Effector memory CD8-positive, alpha-beta T cell (primary cell): ENCODE measurements at places on chromosomes 16 and 17.

DNA sequence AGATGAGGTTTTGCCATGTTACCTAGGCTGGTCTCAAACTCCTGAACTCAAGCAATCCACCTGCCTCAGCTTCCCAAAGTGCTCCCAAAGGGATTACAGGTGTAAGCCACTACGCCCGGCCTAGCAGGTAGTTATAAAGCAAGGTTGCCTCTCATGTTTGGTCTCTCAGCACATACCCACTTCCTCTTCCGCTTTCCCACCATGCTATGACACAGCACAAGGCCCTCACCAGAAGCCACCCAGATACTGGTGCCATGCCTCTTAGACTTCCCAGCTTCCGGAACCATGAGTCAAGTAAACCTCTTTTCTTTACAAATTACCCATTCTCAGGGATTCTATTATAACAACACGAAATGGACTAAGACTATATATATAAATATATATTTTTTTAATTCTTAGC is 143.6 kb downstream of the COPRS start:
- no peak for DNase-seq

- no peak for DNase-seq
Measured at GRCh38 chr17:38654411-38655398, 20.1 kb downstream of the EPOP start.

GRCh38 chr16:87295661-87296531 is 21.3 kb downstream of the C16orf95 start:
- no peak for DNase-seq

- no peak for DNase-seq
Measured at GRCh38 chr16:26317885-26318284, 626.1 kb downstream of the HS3ST4 start.

GRCh38 chr16:4828567-4829321 is 18.3 kb downstream of the GLYR1 start:
- DNase-seq = no peak

DNA sequence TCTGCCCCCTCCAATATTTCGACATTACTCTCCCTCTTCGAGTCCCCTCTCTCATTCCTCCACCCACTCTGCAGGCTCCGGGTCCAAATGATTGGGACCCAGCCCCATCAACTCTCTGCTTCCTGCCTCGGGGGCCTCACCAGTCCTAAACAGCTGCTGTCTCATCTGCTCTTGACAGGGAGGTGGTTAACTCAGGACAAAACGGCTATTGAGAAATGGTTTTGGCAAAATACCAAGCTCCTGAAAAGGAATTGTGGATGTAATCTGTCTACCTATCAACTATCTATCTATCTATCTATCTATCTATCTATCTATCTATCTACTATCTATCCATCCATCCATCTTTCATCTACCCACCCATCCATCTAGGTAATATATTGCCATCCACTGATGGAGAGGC is 2.2 kb downstream of the CD300H start:
- DNase-seq = no peak

GRCh38 chr16:9033125-9033830 is 58.2 kb upstream of the HAPSTR1 start:
- DNase-seq = no peak

GRCh38 chr17:2899906-2900305 is 103.7 kb downstream of the RAP1GAP2 start:
- DNase-seq = no peak

GRCh38 chr16:54724346-54724925 is 206.2 kb upstream of the IRX5 start:
- DNase-seq = no peak

DNA sequence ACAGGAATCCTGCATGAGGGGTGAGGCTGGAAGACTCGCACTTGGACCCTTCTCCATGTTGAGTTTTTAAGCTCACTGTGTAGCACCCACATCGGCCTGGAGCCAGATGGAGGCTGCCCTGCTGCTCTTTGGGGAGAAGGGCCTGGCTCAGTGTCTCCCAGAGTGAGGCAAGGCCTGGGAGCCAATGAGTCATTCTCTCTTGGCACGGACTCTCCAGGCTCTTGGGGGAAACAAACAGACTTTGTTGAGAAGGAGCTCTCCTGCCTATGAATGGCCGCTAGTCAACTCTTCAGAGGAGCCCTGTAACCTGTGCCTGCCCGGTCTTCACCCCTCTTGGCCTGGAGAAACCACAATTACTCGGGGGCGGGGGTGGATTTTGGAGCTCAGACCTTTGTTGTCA is 50.8 kb upstream of the MAF start:
- no peak for DNase-seq

GRCh38 chr16:30445408-30446202 is at the start of gene SEPHS2:
SEPHS2 (minus strand) TSS chr16:30445874; CDS start chr16:30445727, 147 bp downstream.
- peak; percentile 94 for DNase-seq

DNA sequence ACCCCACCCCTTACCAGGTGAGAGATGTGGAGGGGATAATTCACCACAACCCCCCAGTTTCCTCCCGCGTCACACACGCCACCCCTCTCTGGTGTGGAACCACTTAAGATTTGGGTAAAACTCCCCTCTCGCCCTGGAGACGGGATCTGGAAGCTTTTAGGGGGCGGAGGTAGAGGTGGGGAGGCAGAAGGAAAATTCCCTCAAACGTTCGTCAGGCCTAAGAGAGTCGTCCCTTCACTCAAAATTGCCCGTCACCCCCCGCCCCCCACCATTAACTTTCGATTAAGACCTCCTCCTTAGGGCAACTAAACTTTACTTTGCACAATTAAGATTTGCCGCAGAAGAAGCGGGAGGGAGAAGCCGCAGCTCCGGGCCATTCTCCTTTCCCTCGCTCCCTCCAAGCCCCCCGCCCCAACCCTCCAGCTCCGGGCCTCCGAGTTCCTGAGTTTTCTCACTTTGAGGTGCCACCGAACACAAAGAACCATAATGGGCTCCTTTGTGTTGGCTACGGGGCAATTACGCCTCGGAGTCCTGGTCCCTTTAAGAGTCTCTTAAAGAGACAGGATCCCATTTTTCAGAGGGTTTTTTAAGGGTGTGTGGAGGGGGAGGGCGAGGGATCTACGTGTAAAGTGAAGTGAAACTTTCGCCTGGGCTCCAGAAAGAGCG is 985 bp upstream of the FZD2 start:
- peak; percentile 10 for DNase-seq

GRCh38 chr17:30550512-30551273 is 73.5 kb downstream of the GOSR1 start:
- no peak for DNase-seq
